NCI-H524 (cell line): ENCODE measurements at places on chromosomes 16 and 17.

DNA sequence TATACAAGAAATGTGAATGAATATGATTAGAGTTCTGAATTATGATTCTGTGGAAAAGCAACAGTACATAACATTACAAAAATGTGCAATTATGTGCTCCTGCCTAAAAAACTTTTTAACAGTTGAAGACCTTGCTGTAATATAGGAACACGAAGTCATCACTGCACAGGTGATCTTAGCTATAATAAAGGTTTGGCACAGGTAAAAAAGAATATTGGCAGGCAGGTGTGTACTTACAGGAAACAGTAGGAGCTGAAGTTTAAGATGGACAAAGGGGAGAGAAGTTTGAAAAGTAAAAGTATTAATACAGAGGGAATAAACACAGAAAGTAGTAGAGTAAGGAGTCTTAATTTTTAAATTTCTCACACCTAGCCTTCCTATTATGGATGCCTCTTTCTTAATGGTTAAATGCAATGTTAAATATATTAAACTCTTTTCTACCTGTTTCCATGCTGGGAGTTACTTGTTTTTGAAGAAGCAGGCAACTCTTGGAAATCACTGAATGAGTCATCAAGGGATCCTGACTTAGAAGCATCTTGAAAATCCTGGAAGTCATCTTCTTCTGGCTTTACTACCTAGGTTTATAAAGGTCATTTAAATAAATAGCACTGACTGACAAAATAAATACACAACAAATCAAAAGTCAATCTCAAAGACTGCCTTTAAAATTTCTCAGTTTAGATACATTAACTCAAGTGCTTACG lies 40.7 kb downstream of the SYNRG start:
- DNase-seq, result no peak

DNA sequence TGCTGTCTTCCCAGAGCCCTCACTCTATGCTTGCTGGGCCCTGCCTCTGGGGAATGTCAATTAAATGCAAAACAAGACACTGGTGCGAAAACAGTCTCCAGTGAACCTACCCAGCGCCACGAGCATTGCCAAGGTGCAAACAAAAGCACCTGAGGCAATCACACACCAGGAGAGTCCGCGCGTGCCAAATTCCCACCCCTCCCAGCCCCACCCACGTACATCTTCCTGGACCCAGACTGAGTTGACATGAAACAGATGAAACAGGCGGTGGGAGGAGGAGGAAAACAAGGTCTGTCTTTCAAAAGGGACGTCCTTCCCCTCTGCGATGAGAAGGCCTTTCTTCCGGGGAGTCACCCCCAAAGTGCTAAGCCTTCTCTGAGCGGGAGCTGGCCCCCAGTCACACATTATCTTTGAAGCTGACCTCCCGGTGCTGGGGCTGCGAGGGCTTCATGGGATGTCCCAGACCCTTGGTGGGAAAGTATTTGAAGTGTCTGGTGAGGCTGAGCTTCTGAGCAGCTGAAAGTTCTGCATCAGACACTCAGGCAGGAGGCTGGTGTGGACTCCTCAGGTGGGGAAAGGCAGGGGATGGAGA lies 200.4 kb downstream of the AXIN2 start:
- DNase-seq, result no peak

- no peak for DNase-seq
Observed at GRCh38 chr17:60970741-60971140, 293.1 kb downstream of the BCAS3 start.

- DNase-seq, result no peak
Observed at GRCh38 chr17:81064678-81065475, 29.9 kb downstream of the BAIAP2 start.

DNA sequence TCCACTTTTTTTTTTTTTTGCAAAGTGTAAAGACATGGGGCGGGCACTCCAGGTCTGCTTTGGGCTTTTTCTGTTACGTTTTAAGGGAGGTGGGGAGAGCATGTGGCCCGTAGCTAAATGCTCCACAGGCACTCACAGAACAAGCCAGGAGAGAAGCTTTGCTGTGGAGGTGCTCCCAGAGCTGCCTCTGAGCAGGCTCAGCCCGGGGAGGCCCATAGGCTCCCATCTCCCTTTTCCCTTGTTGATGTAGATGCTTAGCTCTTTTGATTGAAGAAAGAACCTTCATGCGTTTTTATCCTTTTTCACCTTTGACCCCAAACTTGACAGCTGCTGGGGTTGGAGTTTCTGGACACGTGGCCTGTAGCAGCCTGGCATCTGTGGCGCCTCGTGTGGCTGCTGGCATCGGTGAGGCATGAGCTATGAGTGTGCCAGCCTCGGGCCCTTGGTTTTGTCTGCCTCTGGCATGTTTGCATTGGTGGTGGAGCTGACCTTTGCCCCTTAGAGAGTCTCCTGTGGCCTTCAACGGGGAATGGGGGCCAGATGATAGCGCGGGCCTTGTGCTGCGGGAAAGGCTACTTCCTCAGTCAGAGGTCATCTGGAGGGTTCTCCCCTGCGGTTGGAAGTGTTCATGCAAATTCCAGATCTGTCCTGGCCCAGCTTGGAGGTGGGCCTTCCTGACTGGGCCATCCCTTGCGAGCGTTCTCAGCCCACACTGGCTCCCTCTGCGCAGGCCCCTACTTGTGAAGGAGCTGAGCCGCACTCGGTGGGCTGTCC lies 20.0 kb upstream of the IL17C start:
- DNase-seq, result no peak

- no peak for DNase-seq
Observed at GRCh38 chr17:42163113-42163512, 8.3 kb upstream of the RAB5C start.

GRCh38 chr17:226108-227077 lies 44.9 kb upstream of the DOC2B start:
- DNase-seq, result no peak

GRCh38 chr17:17456251-17456650 lies 20.5 kb upstream of the MED9 start:
- no peak for DNase-seq

DNA sequence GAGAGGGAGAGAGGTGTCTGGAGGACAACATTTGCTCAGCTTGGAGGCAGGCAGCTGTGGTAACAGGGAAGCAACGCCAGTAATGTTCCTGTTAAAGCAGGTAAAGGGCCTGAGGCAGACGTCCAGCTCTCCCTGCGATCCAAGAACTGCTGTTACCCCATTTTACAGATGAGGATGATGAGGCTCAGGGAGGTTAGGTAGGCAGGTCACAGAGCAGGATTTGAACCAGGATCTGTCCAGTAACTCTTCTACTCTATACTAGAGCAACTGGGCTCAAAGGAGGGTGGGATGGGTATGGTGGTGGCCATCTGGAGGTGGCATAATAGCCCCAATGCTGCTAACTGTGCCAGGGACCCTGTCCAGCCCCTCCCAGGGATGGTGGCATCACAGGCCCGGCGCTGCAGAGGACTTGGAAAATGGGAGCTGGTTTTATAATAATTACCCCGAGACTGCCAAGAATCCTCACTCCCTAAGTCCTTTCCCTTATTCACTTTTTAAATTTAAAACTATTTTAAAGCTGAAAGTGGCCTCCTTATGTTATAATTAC lies 12.0 kb downstream of the CA7 start:
- DNase-seq, result no peak

DNA sequence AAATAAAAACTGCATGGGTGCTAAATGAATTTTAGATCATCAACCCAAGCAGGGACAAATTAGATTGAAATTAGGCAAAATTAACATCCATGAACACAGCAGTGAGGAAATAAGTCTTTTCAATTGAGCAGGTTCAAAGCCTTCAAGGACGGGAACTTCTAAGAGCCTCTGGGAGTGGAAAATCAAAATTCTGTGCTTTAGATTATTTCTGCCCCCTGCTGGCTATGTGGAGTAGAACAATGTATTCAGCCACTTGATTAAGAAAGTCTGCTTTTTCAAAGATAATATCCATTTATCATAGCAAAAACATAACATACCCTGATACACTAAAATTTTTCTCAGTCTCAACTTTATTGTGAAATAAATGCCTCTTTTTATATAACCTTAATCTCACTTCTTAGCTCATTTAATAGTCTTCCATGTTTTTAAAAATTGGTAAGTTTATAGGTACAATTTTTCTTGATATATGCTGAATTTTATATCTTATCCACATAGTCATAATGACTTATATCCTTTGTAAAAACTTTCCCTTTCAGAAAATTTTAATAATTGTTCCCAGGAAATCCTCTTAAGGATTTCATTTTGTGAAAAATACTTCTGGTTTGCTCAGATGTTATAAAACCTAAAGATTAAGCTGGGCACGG lies 28.1 kb upstream of the NOL11 start:
- DNase-seq, result peak; percentile 83
